Vagina (tissue), 2 donors: ENCODE measurements at places on chromosomes 11 and 22. TPM values are rescaled to one million over a fixed set of nuclear protein-coding genes. Genes with fewer than 3 reads are reported as not detected.

The SLC5A1 gene
- total RNA-seq, result 5.6 TPM

DNA sequence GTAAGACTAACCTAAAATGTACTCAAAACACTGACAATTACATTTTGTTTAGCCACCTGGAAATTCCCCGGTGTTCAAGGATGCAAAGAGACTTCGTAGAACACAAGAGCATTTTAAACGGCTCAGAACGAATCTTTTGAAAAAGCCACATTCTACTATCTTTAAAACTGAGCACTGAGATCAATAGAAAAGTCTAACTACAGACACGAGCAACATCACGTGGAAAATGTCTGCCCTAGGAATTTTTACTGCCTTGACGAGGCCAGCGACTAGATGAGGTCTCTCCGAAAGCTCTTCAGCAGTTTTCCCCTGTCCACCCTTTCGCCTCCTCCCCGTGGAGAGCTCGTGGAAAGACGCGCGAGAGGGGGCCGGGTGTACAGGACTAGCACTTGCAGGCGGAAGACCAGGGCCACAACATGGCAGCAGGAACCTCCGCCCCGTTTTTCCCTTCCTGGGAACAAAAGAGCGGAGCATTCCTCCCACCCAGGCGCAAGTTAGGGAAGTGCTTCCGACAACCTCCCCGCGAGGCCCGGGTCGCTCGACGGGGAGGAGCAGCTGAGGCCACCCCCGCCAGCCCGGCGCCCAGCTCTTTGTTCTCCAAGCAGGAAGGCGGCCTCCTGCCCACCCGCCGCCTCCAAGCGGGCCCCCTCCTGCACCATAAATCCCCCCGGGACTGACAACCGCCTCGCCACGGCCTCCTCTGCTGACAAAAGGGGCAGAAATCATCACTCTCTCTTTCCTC, 1.1 kb downstream of the EIF4G2 start:
- H3K4me1 ChIP-seq, result peaks cover 42% of the 10 kb centered on the region
- H3K27me3 ChIP-seq, result no peaks in the 10 kb centered on the region
- peak overlapping the region; percentile 99 for H3K27ac ChIP-seq

- no peak overlapping the region for H3K27ac ChIP-seq
- H3K36me3 ChIP-seq, result no peaks in the 10 kb centered on the region
- no peaks in the 10 kb centered on the region for H3K27me3 ChIP-seq
- H3K4me1 ChIP-seq, result no peaks in the 10 kb centered on the region
Measured at GRCh38 chr11:80838153-80838552, 1397.3 kb upstream of the TENM4 start.

DNA sequence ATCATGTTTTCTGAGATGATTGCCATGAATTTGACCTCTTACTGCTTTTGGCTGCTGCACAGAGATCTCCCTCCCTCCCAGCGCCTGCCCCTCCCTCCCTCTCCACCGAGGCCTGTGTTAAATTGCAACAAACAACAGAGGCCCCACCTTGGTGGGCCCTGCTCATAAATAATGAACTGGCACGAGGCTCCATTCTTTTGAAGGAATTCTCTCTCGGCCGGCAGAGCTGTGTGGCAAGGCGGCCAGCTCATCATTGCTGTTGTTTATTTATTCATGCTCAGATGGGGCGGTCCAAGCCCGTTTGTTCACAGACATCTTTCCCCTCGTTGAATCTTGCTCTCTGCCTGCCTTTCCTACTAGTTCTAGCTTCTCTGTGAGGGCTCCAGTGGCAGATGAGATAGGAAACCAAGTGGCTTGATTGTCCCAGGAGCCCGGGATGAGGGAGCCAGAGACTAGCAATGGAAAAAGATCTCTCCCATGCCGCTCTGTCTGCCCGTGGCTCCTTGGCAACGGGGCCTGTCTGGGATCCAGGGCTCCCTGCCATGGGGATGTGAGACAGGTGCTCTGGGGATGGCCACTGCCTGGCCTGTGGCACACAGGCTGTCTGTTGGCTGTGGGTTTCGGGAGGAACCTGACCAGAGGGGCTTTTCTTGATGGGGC, 192.6 kb downstream of the DSCAML1 start:
- H3K36me3 ChIP-seq, result no peaks in the 10 kb centered on the region
- no peak for DNase-seq
- no peak overlapping the region for H3K4me3 ChIP-seq
- no peaks in the 10 kb centered on the region for H3K4me1 ChIP-seq
- no peak overlapping the region for H3K27ac ChIP-seq

DNA sequence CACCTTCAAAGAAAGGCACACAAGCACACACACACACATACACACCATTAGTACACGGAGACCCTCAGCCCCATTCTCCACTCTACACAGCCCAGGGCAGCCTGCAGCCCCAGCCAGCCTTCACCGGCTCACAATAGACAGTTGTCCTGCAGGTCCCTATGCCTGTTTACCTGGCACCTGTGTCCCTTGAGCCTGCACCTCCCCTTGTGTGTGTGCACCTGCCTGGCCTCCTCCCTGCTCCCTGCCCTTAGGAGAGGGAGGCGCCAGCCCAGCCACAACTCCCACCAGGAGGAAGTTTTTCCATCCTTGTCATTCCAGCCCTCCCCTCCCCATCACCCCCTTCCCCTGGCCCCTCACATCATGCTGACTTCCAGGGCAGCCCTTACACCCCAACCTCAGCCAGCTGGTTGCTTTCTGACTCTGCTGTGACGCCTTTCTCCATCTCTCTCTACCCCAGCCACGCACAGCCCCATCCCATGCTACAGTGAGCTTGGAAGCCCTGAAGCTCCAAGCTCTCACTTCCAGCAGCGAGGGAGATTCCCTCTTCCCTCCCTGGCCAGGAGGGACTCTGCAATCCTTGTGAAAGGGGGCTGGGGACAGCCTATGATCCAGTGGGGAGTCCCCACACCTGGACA, 4.4 kb downstream of the AHNAK start:
- no peaks in the 10 kb centered on the region for H3K36me3 ChIP-seq
- H3K27ac ChIP-seq, result peak overlapping the region; percentile 100
- peak overlapping the region; percentile 99 for H3K4me3 ChIP-seq
- no peaks in the 10 kb centered on the region for H3K27me3 ChIP-seq
- no peak for DNase-seq

GRCh38 chr11:118606844-118607228, 579 bp upstream of the PHLDB1 start:
- no peak for DNase-seq
- H3K36me3 ChIP-seq, result peaks cover 2% of the 10 kb centered on the region
- H3K4me1 ChIP-seq, result peaks cover 84% of the 10 kb centered on the region
- no peaks in the 10 kb centered on the region for H3K27me3 ChIP-seq
- peak overlapping the region; percentile 94 for H3K4me3 ChIP-seq

GRCh38 chr11:58446294-58446693, 4.3 kb upstream of the OR5B12 start:
- no peak overlapping the region for H3K27ac ChIP-seq
- no peak for DNase-seq
- no peaks in the 10 kb centered on the region for H3K4me1 ChIP-seq
- H3K4me3 ChIP-seq, result no peak overlapping the region
- H3K27me3 ChIP-seq, result no peaks in the 10 kb centered on the region

- peak overlapping the region; percentile 97 for H3K27ac ChIP-seq
- H3K4me1 ChIP-seq, result peaks cover 69% of the 10 kb centered on the region
- peak; percentile 81 for DNase-seq
Measured at GRCh38 chr22:38869663-38870062, 2.4 kb downstream of the CBX6 start.

The PSMC3 gene
- 89.6 TPM for total RNA-seq

GRCh38 chr11:125874556-125875124, 12.8 kb upstream of the HYLS1 start:
- H3K27ac ChIP-seq, result no peak overlapping the region
- no peak for DNase-seq

DNA sequence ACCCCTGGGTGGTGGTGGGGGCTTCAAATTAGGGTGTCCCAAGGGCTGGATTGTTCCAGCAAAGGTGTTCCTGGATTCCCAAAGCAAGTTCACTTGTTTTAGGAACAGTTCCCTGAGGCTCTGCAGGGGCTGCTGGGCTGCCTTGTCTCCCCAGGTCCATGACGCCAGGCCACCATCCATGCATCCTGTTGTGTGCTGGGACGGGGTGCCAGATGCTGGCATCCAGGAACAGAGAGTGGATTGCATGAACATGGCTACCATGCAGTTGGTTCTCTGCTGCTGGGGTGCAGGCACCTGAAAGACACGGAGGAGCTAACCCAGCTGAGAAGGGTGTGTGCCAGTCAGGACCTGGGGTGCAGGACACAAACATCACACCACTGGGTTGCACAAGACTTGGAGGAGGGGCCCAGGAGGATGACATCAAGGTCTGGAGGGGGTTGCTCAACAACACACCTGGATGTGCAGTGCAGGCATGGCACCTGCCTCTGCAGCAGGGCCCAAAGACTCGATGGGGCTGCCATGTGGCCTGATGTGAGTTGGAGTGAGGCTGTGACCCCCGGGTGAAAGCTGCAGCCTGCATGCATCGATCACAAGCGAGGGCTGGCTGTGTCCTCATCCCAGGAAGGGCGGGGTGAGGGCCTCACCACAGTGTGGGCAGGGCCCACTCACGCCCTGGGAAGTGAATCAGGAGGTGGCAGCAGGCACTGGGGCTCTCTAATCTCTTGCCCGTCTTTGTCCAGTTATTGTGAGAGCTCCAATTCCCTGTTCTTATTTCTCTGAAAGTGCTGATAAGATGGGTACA, 74.0 kb upstream of the CLDN5 start:
- H3K27ac ChIP-seq, result no peak overlapping the region
- H3K36me3 ChIP-seq, result no peaks in the 10 kb centered on the region
- H3K4me3 ChIP-seq, result no peak overlapping the region
- peaks cover 8% of the 10 kb centered on the region for H3K4me1 ChIP-seq
- DNase-seq, result no peak

DNA sequence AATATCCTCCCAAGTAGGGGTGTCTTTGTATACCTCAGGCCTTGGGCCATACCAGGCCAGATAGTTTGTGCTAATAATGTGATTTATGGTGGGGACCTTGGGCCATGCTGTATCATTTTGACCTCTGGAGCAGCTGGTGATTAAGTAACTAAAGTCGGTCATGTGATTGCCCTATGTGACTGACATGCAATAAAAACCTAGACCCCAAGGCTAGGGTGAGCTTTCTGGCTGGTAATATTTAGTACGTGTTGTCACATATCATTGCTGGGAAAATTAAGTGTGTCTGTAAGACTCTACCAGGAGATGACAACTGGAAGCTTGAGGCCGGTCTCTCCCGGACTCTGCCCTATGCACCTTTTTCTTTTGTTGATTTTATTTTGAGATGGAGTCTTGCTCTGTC, 12.6 kb upstream of the TFIP11 start:
- H3K4me3 ChIP-seq, result no peak overlapping the region
- H3K27ac ChIP-seq, result no peak overlapping the region
- H3K4me1 ChIP-seq, result no peaks in the 10 kb centered on the region
- H3K36me3 ChIP-seq, result peaks cover 20% of the 10 kb centered on the region
- DNase-seq, result no peak
- H3K27me3 ChIP-seq, result no peaks in the 10 kb centered on the region

- H3K27me3 ChIP-seq, result no peaks in the 10 kb centered on the region
- H3K4me1 ChIP-seq, result no peaks in the 10 kb centered on the region
- H3K36me3 ChIP-seq, result peaks cover 7% of the 10 kb centered on the region
- no peak overlapping the region for H3K27ac ChIP-seq
Measured at GRCh38 chr11:10503777-10504480, 37.1 kb downstream of the RNF141 start.

DNA sequence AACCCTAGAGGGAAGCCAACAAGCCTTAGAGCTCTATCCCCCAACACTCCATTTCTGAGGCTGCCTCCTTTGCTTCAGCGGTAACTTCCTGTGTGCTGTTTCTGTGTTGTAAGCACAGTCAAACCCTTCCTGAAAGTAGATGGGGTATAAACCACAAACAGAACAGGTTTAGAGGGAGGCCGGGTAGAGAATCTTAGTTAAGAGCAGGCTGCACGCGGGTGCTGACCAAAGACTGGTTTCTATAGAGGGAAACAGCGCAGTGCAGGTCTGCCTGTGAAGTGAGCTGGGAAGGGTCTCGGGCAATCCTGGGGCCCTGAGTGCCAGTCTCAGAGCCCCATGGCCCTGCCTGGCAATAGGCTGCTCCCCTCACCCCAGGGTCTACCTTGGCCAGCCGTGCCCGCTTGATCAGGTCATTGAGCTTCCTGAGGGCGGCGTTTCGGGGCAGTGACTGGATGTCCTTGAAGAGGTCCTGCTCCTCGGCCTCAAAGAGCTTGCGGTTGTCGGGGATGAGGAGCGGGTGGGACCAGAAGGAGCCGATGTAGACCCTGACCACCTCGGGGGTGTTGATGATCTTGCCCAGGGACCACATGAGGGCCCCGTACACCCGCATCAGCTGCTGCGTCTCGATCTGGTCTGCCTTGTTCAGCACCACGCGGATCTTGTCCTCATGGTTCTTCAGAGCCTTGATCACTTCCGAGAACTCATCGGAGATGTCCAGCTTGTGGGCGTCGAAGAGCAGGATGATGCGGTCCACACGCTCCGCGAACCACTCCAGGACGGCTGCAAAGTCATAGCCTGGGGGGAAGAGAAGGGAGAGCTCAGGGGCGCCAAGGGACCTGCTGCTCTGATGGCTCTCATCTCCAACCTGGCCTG, 15.3 kb upstream of the CDC42BPG start:
- DNase-seq, result no peak
- H3K27ac ChIP-seq, result peak overlapping the region; percentile 3
- no peak overlapping the region for H3K4me3 ChIP-seq
- H3K36me3 ChIP-seq, result no peaks in the 10 kb centered on the region
- no peaks in the 10 kb centered on the region for H3K27me3 ChIP-seq
